ENCODE measurements at places on chromosomes 2 and 18.

- no peak for DNase-seq
Measured at GRCh38 chr2:145060876-145061275, 541.0 kb upstream of the ZEB2 start.

DNA sequence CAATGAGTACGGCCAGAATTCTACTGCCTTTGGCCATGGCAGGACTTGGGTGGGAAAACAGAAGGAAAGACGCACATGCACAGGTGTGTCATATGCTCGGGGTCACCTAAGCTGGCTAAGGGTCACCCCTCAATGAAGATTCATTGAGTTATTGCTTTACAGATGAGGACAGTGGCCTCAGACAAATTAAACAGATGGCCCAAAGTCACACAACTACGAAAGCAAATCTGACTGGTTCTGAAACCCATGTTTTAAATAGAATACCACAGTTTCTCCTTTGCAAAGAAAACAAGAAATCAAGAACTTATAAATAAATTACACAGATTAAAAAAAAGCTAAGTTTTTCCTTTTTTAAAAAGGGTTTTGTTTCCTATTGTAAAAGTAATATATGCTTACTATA, 70.5 kb downstream of the ID2 start:
- DNase-seq, result no peak

- no peak for DNase-seq
Measured at GRCh38 chr18:13240060-13240725, 21.6 kb downstream of the LDLRAD4 start.

GRCh38 chr2:68796295-68796905, 61.8 kb downstream of the ARHGAP25 start:
- DNase-seq, result no peak

- DNase-seq, result no peak
Measured at GRCh38 chr2:230413479-230413878, 2.5 kb upstream of the SP100 start.

DNA sequence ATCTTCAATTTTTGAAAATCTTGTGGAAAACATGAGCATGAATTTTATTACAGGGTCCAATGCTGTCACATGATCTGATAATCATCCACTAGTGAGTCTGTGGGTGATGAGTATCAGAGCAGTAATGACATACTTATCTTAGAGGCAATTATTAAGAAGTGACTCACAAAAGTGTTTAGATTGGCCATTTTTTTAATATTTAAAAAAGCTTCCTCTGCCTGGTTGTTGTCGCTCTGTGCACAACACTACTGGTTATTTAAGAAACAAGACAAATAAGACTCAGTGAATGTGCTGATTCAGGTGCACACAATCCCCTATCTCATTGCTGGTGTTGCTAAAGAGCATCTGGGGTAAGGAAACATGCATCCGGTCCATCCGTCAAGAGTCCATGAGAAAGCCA, 665.8 kb upstream of the ZEB2 start:
- DNase-seq, result no peak

DNA sequence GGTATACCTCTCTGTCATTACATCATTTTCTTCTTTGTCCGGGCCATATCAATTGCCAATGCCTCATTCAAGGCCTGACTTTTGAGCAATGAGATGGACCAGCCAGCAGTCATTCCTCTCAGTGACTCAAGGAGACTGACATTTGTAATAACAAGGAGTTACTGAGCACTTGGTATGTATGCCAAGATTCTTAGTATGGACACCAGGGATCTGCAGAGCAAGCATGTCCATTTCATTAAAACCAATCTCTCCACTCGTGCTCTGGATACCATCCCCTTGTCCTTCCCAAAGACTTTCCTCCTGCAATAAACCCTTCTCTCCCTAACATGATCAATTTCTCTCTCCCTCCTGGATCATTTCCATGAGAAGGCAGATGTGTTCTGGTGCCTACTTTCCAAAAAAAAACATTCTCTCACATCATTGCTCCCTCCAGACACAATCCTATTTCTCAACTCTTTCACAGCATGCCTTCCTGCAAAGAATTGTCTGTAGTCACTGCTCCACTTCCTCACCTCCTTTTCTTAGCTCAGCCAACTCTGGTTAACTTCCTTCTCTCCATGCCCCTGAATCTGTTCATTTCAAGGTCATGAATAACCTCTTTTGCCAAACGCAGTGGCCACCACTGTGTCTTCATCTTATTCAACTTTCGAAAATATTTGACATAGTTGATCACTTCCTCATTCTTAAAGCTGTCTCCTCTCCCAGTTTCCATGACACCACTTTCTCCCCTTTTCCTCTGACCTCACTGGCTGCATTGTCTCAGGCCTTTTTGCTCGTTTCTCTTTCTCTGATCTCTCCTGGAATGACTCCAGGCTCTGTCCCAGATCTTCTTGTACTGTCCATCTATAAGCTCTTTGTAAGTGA, 102.8 kb upstream of the CYP1B1 start:
- DNase-seq, result no peak

Measured in stimulated activated CD4-positive, alpha-beta T cell treated with anti-CD3 and anti-CD28 coated beads, TNF-alpha, amount 100 ng/mL, for 24 hours (primary cell).